ENCODE measurements at places on chromosomes 1 and 21.

- no peak for DNase-seq
Measured at GRCh38 chr1:3658231-3658615, 5.9 kb downstream of the TP73 start.

DNA sequence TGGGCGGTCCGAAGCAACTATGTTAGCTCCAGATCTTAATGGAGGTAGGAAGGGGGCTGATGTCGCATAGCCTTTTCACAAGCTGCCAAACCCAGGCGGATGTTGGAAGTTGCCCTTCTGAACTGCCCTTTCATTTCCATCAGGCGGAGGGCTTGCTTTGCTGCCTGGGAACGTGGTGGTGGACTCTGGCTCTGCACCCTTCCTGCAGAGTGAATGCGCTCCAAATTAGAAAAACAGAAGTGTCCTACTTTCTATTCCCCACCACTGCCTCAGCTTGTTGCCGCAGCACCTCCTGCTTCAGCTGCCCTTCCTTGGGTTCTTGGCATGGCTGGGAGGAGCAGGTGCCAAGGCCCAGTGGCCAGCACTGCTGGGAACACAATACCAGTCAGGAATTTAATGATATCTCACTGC, 60.6 kb downstream of the AK4 start:
- no peak for DNase-seq

GRCh38 chr1:113136476-113136875, 63.5 kb downstream of the LRIG2 start:
- no peak for DNase-seq

DNA sequence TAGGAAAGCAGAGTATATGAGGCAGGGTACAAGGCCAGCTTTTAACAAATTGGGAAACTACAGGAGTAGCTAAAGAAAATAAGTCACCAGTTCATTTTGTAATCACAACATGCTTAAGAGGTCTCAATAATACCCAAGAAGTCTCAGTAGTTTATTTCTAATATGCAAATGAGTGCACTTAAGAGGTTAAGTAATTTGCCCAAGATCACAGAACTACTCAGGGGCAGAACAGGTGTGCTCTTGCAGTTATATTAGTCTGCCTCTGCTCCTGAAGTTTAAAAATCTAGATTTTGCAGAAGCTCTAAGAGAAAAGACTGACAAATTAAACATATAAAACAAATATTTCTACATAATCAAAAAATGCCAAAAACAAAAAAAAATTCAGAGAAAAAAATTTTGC, 6.9 kb downstream of the EPS15 start:
- no peak for DNase-seq

GRCh38 chr1:84253891-84254290, 47.6 kb upstream of the SAMD13 start:
- no peak for DNase-seq

- DNase-seq = no peak
Measured at GRCh38 chr1:57467830-57468229, 44.0 kb upstream of the DAB1 start.

DNA sequence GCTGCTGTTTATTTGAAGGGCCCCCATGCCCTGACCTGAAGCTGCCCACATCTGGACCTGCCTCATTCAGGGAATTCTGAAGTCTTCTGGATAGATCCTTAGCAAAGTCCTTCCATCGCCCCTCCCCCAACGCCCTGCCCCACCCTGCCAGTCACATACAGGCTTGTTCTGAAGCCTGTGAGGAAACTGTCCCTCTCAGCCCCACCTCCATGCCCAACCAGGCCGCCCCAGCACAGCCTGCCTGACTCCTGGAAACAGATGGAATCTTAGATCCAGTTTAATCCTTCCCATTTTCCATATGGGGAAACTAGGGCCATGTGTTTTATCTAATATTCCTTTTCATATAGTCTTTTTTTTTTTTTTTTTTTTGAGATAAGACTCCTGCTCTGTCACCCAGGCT, 44.5 kb upstream of the GPR37L1 start:
- DNase-seq = peak; percentile 13

GRCh38 chr21:43867332-43867703, 2.3 kb downstream of the AGPAT3 start:
- no peak for DNase-seq

DNA sequence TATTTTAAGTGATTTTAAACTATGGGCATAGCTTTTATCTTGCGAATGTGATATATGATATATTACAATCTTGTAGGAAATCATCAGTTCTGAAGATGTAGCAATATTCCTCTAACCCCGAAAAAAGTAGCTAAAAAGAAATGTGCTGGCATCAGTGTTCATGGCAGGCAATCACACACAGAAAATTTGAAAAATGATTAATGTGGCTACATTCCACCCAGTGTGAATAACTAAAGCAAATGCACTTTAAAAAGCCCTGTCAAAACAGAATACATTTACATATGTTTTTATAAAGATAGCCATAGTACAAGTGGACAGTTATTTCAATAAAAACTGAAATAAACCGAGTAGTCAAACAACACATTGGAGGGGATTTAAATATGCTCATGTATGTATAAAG, 260.2 kb downstream of the HHAT start:
- DNase-seq = no peak

- no peak for DNase-seq
Measured at GRCh38 chr1:38908821-38909220, 27.4 kb upstream of the GJA9 start.

GRCh38 chr1:171583591-171584201, 38.3 kb upstream of the MYOCOS start:
- no peak for DNase-seq

- DNase-seq = no peak
Measured at GRCh38 chr1:92929461-92929860, 31.8 kb downstream of the DIPK1A start.

- DNase-seq = no peak
Measured at GRCh38 chr21:41601573-41602368, 93.8 kb upstream of the TMPRSS2 start.

- DNase-seq = peak; percentile 20
Measured at GRCh38 chr1:58583496-58583895, 6.4 kb upstream of the TACSTD2 start.

DNA sequence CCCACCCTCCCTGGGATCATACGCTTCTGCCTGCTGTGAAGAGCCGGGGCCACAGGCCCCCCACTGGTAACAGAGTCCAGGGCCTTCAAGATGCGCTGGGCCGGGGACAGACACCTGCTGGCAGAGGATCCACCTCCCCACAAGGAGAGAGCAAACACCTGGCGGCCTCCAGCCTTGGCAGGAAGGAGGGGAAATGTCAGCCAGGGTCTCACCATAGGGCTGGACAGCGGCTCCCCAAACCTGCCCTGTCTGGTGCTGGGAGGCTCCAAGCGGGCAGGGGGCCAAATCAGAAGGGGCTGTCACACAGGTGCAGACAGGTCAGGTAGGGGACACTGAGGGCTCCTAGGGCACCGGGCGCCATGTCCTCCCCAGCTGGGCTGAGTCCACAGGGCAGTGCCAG, 58.9 kb downstream of the KCNAB2 start:
- DNase-seq = no peak

DNA sequence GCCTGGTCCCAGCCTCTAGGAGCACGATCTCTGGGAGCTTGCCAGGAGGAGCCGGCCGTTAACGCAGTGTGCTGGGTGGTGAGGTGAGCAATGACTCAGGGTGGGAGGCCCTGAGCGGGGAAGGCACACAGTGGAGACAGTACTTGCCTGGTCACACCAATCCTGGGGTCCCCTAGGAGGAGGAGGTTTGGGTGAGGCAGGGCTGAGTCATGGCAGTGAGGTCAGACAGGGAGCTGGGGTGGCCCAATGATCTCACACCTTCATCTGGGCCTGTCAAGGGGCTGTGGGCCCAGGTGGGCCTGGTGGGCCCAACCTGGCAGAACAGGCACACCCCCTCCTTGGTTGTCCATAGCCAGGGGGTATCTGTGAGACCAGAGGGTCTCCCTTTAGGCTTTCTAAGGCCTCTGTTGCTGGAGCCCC, 8.6 kb upstream of the EDN2 start:
- no peak for DNase-seq

DNA sequence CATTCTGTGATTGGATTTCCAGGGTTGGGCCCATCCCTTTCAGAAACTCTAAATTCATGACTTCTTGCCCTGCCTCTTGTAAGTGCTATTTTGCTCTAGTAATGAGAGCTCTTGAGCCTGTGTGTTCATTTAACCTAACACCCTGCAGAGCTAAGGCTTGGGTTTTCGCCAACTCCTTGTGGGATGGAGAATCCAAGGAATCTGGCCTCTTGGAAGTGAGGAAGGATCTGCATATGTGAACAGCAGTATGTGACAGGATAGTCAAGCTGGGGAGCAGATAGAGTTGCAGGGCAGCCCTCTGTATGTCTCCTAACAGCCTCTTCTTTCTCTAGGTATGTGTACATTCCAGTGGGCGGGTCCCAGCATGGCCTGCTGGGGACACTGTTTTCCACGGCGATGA, 258.9 kb downstream of the HHAT start:
- DNase-seq = no peak

DNA sequence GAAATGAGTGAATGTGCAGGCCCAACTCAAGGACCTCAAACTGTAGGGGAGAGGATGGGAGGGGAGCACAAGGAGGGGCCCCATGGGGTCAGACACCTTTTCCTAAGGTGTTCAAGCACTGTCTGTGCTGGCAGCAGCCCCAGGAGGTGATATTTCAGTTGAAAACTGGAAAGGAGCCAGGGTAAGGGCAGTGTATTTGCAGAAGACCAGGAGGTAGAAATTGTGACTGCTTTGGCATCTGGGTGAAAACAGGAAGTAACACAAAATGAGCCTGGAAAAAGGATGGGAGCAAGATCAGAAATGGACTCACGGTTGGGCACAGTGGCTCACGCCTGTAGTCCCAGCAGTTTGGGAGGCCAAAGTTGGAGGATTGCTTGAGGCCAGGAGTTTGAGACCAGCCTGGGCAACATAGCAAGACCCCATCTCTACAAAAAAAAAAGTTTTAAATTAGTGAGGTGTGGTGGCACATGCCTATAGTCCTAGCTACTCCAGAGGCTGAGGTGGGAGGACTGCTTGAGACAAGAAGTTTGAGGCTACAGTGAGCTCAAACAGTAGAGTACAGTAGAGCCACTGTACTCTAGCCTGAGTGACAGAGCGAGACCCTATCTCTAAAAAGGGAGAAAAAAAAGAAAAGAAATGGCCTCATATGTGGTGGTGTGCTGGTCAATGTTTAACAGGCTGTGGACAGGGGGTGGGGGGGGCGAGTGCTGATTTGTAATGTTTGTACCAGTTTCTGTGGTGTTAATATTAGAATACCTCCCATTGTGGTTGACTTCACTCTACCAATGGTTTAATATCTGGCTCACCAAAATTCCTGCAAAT, 76.2 kb upstream of the ANGPTL1 start:
- no peak for DNase-seq

DNA sequence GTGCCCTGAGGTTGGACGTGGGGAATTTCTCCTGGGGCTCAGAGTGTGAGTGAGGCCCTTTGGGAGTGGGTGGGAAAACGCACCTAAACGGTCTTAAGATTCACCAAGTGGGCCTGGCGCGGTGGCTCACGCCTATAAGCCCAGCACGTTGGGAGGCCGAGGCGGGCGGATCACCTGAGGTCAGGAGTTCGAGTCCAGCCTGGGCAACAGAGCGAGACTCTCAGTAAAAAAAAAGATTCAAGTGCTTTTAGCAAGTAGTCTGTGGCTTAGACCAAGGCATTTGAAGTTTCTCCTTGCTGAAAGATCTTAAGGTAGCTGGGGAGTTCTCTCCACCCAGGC, 1.4 kb downstream of the RPS8 start:
- DNase-seq = no peak

- no peak for DNase-seq
Measured at GRCh38 chr1:29521438-29521715, 285.1 kb downstream of the PTPRU start.

DNA sequence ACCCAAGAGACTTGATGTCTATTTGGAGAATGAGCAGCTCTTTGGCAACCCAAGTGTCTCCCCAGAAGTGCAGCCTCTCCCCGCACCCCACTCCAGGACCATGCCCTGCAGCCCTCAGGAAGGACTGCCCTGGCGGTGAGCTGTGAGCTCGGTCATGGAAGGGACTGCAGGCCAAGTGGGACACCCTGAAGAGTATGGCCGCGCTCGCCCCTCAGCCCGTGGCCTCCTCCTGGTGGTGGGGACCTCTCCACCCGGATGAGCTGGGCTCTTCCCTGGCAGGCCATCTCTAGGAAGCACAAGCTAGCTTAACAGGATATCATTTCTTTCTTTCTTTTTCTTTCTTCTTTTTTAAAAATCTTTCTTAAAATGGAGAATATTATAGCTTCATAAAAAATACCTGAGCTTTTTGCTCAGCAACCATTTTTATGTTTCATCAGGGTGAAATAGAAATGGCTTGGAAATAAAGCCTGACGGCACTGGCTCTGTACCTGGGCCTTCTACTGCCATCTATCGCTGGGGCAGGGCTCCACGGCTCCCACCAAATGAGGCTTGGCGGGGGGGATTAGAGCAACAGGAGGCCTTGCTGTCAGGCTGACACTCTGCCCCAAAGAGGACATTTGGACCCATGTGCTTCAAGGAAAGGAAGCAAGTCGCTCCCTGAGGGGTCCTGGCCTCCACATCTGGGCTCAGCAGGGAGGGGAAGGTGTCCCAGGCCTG, 296.2 kb upstream of the VAMP3 start:
- no peak for DNase-seq

GRCh38 chr1:154859786-154860155, 10.3 kb downstream of the KCNN3 start:
- DNase-seq = no peak

DNA sequence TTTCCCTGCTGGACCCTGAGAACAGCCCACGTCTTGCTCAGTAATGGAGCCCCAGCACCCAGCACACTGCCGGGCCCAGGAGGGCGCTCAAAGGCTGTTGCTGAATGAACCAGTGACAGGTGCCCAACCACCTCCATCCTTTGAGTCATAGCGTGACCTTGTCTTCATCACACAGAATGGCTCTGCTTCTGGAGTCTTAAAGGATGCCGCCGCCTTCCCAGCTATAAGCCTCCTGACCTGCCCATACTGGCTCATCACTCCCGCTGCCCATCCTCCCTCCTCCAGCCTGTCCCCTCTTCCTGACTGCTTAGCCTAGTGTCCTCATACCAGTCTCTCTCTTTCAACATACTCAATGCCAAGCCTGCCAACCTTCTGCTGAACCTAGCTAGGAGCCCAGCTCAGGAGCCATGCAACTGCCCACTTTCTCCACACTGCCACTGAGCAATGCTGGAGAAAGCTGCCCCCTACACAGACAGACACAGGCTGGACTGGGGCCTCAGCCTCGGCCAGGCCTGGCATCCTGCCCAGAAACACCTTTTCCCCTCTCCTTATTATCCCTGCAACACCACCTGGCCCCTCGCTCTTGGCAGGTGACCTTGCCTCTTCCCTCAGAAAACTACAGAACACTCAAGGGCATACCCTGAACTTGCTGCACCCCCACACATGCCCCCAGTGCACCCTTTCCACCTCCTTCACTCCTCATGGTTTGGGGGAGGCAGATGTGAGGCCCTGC, 14.1 kb downstream of the TTC39A start:
- DNase-seq = no peak

DNA sequence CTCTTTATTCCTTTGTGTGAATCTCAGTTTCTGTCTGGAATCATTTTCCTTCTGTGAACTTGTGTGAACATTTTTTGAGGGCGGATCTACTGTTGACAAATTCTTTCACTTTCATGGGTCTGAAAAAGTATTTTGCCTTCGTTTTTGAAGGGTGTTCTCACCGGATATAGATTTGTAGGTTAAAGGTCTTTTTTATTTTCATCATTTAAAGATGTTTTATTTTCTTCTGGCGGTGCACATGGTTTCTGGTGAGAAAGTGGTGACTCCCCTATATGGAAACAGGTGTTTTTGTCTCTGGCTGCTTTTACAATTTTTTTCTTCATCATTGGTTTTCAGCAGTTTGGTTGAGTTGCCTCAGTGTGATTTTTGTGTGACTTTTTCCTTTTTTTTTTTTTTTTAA, 94.9 kb downstream of the DYRK1A start:
- no peak for DNase-seq

GRCh38 chr1:12437629-12438028, 180.4 kb downstream of the DHRS3 start:
- DNase-seq = no peak
